ENCODE measurements at places on chromosomes 13 and 19.

- no peak for DNase-seq
These were observed 451 bp upstream of the ICAM5 start for GRCh38 chr19:10289167-10289835.

DNA sequence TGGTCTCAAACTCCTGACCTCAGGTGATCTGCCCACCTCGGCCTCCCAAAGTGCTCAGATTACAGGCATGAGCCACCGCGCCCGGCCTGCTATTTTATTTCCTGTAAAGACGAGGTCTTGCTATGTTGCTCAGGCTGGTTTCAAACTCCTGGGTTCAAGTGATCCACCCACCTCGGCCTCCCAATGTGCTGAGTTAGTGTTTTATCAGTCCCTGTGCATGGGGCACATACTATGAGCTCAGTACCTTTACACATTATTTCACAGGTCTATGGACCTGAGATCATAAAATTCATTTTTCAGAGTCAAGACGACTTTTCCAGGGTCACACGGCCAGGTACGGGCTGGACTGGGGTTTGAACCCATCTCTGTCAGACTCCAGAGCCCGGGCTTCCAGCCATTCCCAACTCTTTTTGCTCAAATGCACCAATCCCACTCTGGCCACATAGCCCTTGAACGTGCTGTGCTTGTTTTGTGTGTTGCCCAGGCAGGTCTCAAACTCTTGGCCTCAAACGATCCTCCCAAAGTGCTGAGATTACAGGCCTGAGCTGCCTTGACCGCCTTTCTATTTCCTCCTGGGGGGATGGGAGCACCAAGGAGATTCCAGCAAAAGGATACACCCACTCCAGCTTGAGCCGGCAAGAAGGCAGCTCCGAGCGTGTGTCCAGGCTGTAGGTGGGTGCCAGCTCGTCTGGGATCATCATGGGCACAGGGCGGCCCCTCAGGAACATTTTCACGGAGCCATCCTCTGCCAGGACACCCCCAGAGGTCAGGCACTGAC is 1.1 kb downstream of the EML2 start:
- no peak for DNase-seq

- no peak for DNase-seq
These were observed 58.5 kb upstream of the ZDHHC20 start for GRCh38 chr13:21517576-21517975.

GRCh38 chr19:35715981-35716800 is 1.6 kb upstream of the KMT2B start:
- no peak for DNase-seq

GRCh38 chr19:35249848-35250711 is 1.3 kb downstream of the LSR start:
- DNase-seq: no peak

GRCh38 chr19:47274891-47275761 is 441 bp downstream of the INAFM1 start:
- DNase-seq: no peak

GRCh38 chr13:59946944-59947343 is 216.8 kb downstream of the DIAPH3 start:
- no peak for DNase-seq

- no peak for DNase-seq
These were observed 849 bp downstream of the GAS6 start for GRCh38 chr13:113862931-113863523.

DNA sequence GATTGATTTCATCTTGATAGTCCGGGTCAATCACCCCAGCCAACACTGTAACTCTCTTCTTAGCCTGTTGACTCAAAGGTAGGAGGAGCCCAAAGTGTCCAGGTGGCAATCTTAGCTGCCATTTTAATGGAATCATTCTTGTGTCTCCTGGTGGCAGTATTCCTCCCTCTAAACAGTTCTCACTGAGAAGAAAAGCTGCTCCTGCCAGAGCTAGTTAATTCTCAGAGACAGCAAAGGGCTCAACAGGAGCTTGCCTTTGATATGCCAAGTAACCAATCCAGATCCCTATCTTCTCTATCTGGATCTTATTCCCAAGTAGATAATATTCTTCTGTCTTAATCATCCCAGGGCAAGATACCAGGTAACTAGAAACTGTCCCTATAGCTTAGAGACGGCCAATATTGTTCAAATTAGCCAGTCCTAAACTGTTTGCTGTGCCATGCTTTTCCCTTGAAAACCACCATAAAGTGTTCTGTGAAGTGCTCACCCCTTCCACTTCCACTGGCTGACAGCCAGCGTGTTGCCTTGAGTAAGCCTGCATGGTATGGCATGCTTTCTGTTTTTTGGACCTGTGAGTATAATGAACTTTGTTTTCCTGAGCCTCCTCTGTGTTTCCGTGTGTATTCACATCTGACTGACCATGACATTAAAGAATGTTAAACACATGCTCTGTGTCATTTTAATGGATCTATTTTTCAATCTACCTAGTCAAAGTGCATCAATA is 463.7 kb upstream of the SLITRK5 start:
- DNase-seq: no peak

DNA sequence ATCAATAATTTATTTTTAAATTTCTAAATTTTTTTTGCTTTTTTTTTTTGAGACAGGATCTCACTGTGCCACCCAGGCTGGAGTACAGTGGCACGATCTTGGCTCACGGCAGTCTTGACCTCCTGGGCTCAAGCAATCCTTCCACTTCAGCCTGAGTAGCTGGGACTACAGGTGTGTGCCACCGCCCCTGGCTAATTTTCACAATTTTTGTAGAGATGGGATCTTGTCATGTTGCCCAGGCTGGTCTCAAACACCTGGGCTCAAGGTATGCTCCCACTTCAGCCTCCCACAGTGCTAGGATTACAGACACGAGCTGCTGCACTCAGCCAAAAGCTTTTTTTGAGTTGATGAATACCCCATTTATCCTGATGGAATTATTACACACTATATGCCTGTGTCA is 50.8 kb downstream of the DPY19L3 start:
- DNase-seq: no peak

DNA sequence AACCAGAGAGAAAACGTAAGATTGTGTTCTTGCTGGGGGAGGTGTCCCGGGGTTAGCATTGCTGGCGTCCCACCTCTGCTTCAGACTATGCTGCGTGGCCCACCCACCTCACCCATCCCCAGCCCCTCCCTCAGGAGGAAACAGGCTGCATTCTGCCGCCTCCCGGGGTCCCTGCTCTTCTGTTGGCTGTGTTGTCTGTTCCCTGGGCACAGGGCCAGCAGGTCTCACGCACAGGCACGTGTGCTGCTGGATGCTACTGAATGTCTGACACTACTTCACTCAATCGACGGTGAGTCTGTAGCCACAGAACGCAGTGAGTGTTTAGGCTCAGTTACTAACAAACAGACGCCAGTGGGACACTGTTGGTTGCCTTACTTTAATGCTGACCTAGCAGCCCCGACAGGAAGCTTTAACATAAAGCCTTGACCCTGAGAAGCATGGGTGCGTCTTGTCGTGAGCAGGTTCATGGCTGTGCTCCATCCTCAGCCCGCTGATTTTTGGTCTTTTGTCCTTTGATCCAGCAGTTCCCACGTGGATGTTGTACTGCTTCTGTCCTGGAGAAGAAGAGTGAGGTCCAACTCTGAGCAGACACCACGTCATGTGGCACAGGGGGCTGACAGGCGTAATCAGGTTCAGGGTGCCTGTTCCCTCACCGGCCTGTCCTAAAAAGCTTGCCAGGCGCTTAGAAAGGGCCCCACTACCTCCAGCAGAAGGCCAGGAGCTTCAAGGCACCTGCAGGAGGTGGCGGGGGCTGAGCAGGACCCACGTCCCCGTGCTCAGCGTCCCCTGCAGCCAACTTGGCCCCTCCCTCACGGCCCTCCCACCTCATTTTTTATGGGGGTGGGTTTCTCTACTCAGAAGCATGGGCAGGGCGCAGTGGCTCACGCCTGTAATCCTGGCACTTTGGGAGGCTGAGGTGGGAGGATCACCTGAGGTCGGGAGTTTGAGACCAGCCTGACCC is 26.0 kb downstream of the NAXD start:
- no peak for DNase-seq

- DNase-seq: no peak
These were observed 7.5 kb downstream of the RINL start for GRCh38 chr19:38870612-38871011.

DNA sequence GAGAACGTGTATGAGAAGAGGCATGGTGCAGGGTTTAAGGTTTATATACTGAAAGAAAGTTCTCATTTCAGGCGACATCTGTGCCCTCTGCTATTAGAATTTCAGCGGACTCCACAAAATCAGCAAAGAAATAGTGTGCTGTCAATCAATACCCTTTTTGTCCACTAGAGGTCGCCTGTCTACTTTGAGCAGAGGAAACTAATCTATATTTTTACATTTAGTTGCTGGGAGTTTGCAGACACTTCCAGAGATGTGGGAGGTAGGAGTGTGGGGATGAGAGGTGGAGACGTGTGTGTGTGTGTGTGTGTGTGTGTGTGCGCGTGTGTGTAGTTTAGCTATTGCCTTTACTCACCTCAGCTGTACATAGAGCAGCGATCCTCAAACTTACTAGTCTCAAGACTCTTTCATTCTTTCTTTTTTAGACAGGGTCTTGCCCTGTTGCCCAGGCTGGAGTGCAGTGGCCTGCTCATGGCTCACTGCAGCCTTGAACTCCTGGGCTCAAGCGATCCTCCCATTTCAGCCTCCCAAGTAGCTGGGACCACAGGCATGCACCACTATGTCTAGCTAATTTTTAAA is 9.7 kb downstream of the INAFM1 start:
- DNase-seq: no peak

GRCh38 chr19:10574462-10574861 is 5.7 kb upstream of the CDKN2D start:
- DNase-seq: no peak

GRCh38 chr13:27132538-27132937 is 39.1 kb downstream of the USP12 start:
- no peak for DNase-seq
